ENCODE measurements at places on chromosomes 16 and 17. TPM values are rescaled to one million over a fixed set of nuclear protein-coding genes. Genes with fewer than 3 reads are reported as not detected.

CTRB1 gene
- 2.7 TPM for total RNA-seq

PIRT gene
- total RNA-seq = not detected

NAA60 gene
- 56.0 TPM for total RNA-seq

CTRL gene
- total RNA-seq = 2.0 TPM

MPO gene
- not detected for total RNA-seq

VAT1L gene
- total RNA-seq = not detected

SKAP1 gene
- total RNA-seq = 0.90 TPM

CNGB1 gene
- total RNA-seq = not detected

GRCh38 chr16:280552-280951, at the start of gene ARHGDIG:
Gene ARHGDIG, plus strand, starts transcription at chr16:280591. Its CDS starts 90 bp downstream, at chr16:280681.
- peak within 1 kb of the TSS; percentile 25 for H3K4me3 ChIP-seq
- peaks cover 5% of the 10 kb centered on the region for H3K4me1 ChIP-seq
- H3K27me3 ChIP-seq = no peaks in the 10 kb centered on the region

GRCh38 chr17:15405058-15405415, 62.4 kb downstream of the CDRT4 start:
- no peak for DNase-seq
- no peaks in the 10 kb centered on the region for H3K4me1 ChIP-seq
- H3K4me3 ChIP-seq = no peak overlapping the region
- H3K27me3 ChIP-seq = no peaks in the 10 kb centered on the region
- no peak overlapping the region for H3K27ac ChIP-seq

- no peaks in the 10 kb centered on the region for H3K36me3 ChIP-seq
- peak; percentile 27 for DNase-seq
- no peaks in the 10 kb centered on the region for H3K27me3 ChIP-seq
- no peak overlapping the region for H3K4me3 ChIP-seq
- H3K27ac ChIP-seq = no peak overlapping the region
- peaks cover 11% of the 10 kb centered on the region for H3K4me1 ChIP-seq
Measured at GRCh38 chr17:37067555-37068111, 118.9 kb downstream of the AATF start.

- no peaks in the 10 kb centered on the region for H3K36me3 ChIP-seq
- H3K27ac ChIP-seq = no peak overlapping the region
- H3K27me3 ChIP-seq = no peaks in the 10 kb centered on the region
- no peak overlapping the region for H3K4me3 ChIP-seq
Measured at GRCh38 chr16:4790261-4790660, 2.1 kb upstream of the SEPTIN12 start.

GRCh38 chr17:43327421-43327820, 71.4 kb upstream of the ARL4D start:
- H3K4me3 ChIP-seq = no peak overlapping the region

DNA sequence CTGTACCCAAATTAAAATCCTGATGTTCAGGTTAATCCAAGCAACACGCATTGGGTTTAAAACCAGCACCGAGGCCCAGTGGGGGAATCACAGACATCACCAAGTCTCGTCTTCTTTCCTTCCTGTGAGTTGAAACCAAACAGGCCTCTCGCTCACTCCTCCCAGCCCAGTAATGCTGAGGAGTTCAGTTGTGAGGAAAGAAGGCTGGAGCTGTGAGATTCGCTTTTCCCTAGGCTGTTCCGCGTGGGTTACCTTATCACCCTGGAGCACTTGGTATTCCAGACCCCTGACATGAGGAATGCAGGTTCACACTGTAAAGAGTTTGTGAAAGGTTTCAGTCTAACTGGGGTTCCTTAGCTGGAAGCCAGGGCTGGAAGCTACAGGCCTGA, 20.8 kb downstream of the CIBAR2 start:
- H3K27ac ChIP-seq = no peak overlapping the region
- no peaks in the 10 kb centered on the region for H3K36me3 ChIP-seq
- H3K4me1 ChIP-seq = no peaks in the 10 kb centered on the region
- no peaks in the 10 kb centered on the region for H3K27me3 ChIP-seq

- no peaks in the 10 kb centered on the region for H3K27me3 ChIP-seq
- H3K4me1 ChIP-seq = peaks cover 6% of the 10 kb centered on the region
- no peaks in the 10 kb centered on the region for H3K36me3 ChIP-seq
Measured at GRCh38 chr16:1607971-1608370, 3.9 kb downstream of the IFT140 start.

GRCh38 chr16:80889779-80890359, 85.5 kb upstream of the CDYL2 start:
- no peak overlapping the region for H3K27ac ChIP-seq
- H3K27me3 ChIP-seq = no peaks in the 10 kb centered on the region
- DNase-seq = no peak
- H3K4me1 ChIP-seq = no peaks in the 10 kb centered on the region
- no peaks in the 10 kb centered on the region for H3K36me3 ChIP-seq
- no peak overlapping the region for H3K4me3 ChIP-seq

DNA sequence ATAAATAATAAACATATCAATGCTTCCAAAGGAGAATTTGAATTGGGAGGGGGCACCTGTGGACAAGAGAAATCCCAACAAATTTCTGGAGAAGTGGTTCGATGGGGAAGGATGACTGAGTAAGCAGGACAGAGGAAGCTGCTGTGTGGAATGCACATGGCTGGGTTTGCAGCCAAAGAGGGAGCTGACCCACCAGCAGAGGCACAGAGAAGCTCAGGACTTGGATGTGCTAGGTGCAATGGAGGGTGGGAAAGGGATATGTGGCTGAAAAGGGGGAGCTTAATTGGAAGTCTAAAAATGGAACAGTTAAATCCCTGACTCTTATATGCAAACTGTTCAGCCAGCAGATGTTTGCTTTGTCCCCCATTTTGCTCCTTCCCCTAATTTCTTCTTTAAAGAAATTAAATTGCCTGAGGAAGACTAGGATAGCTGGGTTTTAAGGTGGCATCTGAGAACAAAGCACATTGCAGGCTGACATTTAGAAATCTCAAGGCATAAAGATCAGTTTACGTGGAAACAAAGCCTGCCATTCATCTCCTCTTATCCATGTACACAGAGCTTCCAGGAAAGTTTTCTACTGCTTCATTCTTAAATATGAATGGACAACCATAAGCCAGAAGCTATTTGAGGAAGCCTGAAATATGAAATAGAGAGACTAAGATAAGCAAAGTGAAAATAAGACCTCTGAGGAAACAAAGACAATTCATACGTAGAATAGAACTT, 23.0 kb upstream of the TNS4 start:
- no peak for DNase-seq
- no peaks in the 10 kb centered on the region for H3K36me3 ChIP-seq
- H3K4me1 ChIP-seq = no peaks in the 10 kb centered on the region
- H3K27ac ChIP-seq = no peak overlapping the region
- peaks cover 8% of the 10 kb centered on the region for H3K27me3 ChIP-seq
- no peak overlapping the region for H3K4me3 ChIP-seq

DNA sequence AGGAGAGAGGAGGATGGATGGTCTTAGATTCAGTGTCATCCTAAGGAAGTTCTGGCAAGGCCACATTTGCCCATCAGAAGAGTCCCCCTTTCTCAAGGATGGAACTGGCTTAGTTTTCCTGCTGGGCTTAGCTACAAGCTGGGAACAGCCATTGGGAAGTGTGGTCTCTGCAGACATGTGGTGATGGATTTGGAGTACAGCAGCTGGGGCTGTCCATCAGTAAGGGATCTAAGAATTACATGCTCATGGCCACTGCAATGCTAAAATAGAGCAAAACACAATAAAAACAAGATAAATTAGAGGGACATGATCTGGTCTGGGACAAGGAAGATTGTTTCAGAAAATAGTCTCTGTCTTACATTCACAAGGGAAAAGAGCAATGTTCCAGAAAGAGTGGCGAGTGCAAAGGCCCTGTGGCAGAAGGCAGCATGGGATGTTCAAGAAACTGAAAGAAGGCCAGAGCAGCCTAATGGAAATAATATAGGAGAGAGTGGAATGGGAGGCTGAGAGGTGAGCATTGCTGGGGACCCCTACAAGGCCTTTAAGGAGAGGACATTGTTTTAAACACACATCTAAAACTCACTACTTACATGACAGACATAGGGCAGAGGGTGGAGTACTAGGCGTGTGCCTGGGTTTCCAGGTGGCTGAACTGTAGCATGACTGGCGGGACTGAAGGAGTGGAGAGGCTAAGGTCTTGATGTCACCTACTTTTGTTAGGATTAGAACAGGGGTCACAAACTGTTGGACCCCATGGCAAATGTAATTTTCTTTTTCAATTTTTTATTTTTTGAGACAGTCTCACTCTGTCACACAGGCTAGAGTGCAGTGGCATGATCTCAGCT, 17.0 kb upstream of the TOX3 start:
- no peaks in the 10 kb centered on the region for H3K27me3 ChIP-seq
- H3K36me3 ChIP-seq = no peaks in the 10 kb centered on the region
- no peak overlapping the region for H3K27ac ChIP-seq
- DNase-seq = no peak
- no peaks in the 10 kb centered on the region for H3K4me1 ChIP-seq

- no peak overlapping the region for H3K4me3 ChIP-seq
- peaks cover 10% of the 10 kb centered on the region for H3K4me1 ChIP-seq
- H3K27ac ChIP-seq = no peak overlapping the region
- H3K27me3 ChIP-seq = no peaks in the 10 kb centered on the region
- peak; percentile 41 for DNase-seq
Measured at GRCh38 chr17:47862621-47863440, 11.9 kb upstream of the SP6 start.

GRCh38 chr17:9684955-9685621, 39.8 kb downstream of the USP43 start:
- no peak overlapping the region for H3K4me3 ChIP-seq
- no peaks in the 10 kb centered on the region for H3K27me3 ChIP-seq
- peak; percentile 61 for DNase-seq
- H3K4me1 ChIP-seq = no peaks in the 10 kb centered on the region
- no peaks in the 10 kb centered on the region for H3K36me3 ChIP-seq

DNA sequence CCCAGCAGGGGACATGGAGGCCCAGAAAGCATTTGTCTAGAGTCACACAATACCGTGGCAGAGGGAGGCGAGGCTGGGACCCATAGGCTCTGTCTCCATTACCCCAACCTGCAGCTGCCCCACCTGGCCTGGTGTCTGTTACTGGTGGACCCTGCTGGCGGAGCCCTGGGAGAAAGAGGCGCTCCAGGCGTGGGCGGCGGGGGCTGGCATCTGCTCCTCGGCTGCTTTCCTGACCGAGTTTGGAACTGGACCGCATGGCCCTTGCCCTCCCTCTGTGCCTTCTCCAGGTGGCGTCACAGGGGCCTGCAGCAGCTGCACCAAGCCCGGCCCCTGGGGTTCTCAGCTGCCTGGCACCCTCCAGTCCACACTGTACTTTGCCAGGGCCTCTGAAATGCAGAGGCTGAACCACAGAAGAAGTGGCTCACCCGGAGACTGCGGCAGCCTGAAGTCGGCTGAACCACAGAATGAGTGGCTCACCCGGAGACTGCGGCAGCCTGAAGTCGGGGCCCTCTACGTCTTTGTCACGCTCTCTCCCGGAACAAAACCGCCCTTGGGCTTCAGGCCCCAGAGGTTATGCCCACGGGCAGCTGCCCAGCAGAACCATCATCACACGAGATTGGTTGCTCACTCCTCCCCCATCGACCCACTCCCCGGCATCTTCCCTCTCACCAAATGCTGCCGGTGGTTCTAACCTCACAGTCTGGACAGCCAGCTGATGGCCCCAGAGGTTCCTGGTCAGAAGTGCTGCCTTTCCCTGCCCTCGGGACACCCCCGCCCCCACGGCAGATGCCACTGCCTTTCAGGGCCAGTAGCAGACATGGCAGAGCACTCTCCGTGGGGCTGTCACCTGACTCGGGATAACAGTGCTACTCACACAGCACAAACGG, 20.2 kb downstream of the CBFA2T3 start:
- no peaks in the 10 kb centered on the region for H3K27me3 ChIP-seq
- no peak overlapping the region for H3K27ac ChIP-seq
- H3K36me3 ChIP-seq = no peaks in the 10 kb centered on the region

DNA sequence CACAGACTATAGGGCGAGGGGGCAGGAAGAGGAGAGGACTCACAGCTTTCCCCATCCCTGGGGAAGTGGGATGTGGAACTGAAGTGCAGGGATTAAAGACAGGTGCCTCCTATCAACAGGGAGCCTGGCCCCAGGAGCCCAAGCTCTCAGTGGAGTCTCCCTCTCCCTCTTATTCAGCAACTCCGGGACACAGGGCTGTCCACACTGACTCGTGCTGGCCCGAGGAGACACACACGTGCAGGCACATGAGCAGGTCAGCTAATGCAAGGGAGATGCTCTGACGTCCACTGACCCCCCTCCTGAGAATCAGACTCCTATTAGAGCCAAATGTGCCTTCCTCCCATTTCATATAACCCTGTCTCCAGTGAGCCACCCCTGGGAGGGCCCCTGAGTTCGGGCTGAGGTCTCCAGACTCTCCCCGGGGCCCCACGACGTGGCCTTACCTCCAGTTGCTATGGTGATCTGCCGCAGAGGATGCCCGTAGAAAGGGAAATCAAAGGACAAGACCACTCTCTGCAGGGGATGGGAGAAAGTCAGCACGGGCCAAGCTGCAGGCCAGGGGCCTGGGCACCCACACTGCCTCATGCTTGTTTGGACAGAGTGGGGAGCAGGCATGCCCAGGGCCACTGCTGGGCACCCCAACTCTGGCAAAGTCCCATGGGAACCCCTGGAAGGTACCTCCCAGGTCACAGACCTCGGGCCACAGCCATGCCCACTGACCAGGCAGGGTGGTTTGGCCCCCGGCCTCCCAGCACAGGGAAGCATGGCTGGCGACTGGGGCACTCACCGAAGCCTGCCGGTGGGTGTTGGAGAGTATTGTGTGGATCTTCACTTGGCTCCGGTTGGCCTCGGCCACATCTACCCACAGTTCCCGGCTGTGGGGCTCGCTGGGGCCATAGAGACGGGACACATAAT, 42.7 kb downstream of the PLXDC1 start:
- H3K36me3 ChIP-seq = no peaks in the 10 kb centered on the region
- no peak overlapping the region for H3K27ac ChIP-seq
- H3K4me3 ChIP-seq = no peak overlapping the region
- H3K27me3 ChIP-seq = no peaks in the 10 kb centered on the region
- H3K4me1 ChIP-seq = no peaks in the 10 kb centered on the region

GRCh38 chr16:56898847-56899246, 33.1 kb upstream of the HERPUD1 start:
- no peaks in the 10 kb centered on the region for H3K4me1 ChIP-seq
- no peak overlapping the region for H3K4me3 ChIP-seq
- no peak for DNase-seq
- H3K27me3 ChIP-seq = no peaks in the 10 kb centered on the region
- no peaks in the 10 kb centered on the region for H3K36me3 ChIP-seq

DNA sequence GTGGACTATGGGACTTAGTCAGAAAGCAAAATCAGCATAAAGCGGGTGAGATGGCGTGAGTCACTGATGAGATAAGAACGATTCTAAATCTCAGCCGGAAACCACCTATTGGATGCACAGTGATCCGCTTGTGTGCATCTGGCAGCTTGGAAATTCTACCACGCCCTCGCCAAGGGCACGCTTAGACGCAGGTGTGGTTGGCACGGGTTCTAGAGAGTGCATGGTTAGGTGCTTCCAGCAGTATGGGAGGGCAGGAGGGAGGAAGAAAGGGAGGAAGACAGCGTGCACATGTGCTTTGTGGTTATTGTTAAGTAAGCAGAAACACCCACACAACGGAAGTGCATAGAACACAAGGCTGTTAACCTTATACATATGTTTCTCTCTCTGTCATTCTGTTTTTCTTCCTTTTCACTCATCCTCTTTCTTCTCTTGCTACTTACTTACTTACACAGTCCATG, 374.0 kb upstream of the ASIC2 start:
- H3K36me3 ChIP-seq = no peaks in the 10 kb centered on the region
- no peaks in the 10 kb centered on the region for H3K4me1 ChIP-seq
- no peak overlapping the region for H3K4me3 ChIP-seq
- no peak overlapping the region for H3K27ac ChIP-seq
- H3K27me3 ChIP-seq = peaks cover 13% of the 10 kb centered on the region

GRCh38 chr17:18267927-18268711, 7.7 kb downstream of the MIEF2 start:
- H3K27me3 ChIP-seq = no peaks in the 10 kb centered on the region
- no peaks in the 10 kb centered on the region for H3K4me1 ChIP-seq
- H3K36me3 ChIP-seq = no peaks in the 10 kb centered on the region
- H3K4me3 ChIP-seq = no peak overlapping the region
- H3K27ac ChIP-seq = no peak overlapping the region

Data from Panc1 (cell line).